CD4-positive, alpha-beta T cell treated with Interleukin-21 for 1 hour (primary cell): ENCODE measurements at places on chromosomes 16 and 17.
A peak's percentile ranks its signal among the peaks of the same experiment; 100 is the strongest.

GRCh38 chr16:50819706-50820105, 77.8 kb downstream of the CYLD start:
- no peak for DNase-seq

DNA sequence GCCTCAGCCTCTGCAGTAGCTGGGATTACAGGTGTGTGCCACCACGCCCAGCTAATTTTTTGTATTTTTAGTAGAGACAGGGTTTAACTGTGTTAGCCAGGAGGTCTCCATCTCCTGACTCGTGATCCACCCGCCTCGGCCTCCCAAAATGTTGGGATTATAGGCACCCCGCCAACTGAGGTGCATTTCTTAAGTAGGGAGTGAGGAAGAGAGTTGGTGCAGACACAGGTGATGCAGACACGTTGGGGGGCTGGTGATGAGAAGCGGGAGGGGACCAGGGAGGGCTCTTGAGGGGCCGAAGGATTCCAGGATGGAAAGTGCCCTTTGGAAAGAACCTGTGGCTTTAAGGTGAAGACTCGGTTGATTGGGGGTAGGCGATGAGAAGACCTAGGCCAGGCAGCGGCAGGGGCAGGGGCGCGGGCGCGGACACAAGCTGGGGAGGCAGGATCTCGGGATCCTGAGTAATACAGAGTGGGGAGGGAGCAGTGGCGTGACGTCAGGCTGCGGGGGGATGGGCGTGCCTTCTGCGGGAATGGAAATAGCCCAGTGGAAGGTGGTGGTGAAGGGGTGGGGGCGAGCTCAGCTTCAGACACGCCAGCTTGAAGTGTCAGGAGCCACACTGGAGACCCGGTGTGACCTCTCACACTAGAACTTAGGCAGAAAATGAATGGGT, 2.5 kb upstream of the ATP6V0C start:
- DNase-seq: no peak

DNA sequence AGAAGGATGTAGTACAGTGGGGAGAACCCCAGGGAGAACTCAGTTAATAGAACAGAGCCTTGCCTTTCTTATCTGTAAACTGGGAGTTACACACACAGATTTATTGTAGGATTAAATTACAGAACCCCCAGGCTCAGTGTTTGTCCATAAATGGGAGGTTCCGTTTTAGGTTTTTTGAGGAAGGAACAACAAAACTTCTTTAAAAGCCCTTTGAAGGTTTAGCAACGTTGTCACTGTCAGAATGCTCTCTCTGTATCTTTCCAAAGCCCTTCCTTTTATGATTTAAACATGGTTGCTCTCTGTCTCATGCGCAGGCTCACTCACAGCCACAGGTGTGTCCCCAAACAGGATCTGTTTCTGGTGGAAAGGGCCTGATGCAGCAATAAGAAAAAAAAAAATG, 9.4 kb upstream of the GNA13 start:
- no peak for DNase-seq

DNA sequence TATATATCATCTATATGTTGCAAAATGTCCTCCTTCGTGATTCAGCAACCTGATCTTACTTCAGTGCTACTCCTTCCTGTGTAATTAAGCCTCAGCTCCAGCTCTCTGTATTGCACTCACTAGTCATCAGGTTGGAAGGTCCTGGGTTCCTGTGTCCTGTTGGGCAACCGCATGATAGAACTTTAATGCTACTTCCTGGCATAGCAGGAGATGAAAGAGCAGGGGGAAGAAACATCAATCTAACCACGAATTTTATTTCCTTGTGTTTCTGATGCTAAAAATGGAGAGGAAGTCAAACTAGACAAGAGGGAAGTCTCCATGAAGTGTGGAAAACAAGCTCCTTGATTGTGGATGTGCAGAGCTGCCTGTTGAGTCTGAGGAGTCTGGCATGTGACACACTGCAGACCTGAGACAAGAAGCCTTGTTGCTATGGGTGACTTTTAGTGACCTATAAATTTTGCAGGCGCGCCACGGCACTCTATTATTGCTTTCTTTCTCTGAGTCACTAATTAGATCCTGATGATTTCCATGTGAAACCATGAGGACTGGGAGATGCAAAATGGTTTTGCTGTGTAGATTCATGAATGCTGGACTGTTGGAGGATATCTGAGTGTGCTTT, 25.6 kb downstream of the IGSF6 start:
- peak; percentile 47 for DNase-seq

DNA sequence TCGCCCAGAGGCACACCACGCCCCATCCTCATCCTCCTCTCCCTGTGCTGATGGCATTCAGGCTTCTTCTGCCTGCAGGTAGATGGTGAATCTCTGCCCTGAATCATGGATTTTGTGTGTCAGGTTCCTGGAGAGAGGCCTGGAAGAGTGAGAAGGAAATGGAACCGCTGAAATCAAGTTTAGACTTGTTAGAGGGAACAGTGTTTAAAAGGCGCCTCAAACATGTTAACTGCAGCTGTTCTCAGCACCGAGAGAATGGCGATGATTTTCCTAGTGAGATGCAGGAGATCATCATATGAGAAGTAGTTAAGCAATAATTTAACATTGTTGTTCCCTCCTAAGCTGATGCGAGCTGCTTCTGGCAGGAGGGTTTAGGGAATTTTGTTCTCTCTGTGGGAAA, 744.4 kb upstream of the EEF2KMT start:
- no peak for DNase-seq

- DNase-seq: no peak
Measured at GRCh38 chr17:20008242-20009051, 712 bp upstream of the SPECC1 start.

GRCh38 chr17:68567035-68567434, 34.1 kb downstream of the FAM20A start:
- DNase-seq: no peak

GRCh38 chr17:41588126-41588810, 1.6 kb upstream of the KRT14 start:
- no peak for DNase-seq

GRCh38 chr17:27654654-27655524, 23.9 kb downstream of the LGALS9 start:
- DNase-seq: peak; percentile 64

GRCh38 chr16:55297062-55297909, 26.7 kb upstream of the IRX6 start:
- DNase-seq: no peak

DNA sequence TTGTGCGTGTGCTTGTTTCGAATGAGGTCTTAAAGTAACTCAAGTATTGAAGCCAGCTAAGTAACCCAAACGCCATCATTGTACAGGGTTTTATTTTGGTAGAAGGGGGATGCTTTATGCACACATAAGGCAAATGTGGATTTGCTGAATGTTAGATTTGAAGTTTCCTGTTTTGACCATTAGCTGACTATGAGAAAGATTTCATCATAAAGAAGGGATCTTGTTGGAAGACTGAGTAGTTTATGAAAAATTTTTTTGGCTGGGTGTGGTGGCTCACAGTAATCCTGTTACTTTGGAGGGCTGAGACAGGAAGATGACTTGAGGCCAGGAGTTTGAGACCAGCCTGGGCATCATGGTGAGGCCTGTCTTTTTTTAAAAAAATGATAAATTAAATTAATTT, 10.0 kb upstream of the ZFP3 start:
- no peak for DNase-seq

- DNase-seq: no peak
Measured at GRCh38 chr17:3574231-3574630, 16.6 kb upstream of the TRPV3 start.

DNA sequence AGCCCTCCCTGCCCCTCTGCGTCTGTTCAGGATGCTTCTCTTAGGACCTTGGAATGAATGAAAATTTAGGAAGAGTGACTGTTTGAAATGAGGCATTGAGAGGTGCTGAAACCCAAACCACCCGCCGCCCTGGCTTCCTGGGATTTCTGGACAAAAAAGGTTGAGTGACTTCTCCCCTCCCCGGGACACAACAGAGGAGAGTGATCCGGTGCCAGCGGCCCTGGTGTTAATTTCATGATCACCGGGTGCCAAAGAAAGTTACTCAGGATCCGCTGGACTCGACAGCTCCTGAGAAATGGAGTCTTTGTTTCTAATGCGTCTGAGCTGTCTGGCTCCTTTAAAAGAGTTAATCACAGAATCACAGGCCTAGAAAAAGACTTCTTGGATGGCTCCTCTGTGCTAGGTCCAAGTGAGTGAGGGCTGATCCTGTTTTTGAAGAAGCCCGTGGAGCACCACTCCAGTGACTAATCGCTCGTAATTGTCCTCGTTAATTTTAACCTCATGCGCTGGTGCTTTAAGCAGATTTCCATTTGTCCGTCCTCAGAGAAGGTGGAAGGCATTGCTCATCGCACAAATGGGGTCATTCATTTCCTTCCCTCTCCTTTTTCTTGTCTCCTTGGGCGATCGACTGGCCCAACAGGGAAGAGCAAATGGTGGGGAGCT, 144.4 kb upstream of the ZFHX3 start:
- DNase-seq: no peak

DNA sequence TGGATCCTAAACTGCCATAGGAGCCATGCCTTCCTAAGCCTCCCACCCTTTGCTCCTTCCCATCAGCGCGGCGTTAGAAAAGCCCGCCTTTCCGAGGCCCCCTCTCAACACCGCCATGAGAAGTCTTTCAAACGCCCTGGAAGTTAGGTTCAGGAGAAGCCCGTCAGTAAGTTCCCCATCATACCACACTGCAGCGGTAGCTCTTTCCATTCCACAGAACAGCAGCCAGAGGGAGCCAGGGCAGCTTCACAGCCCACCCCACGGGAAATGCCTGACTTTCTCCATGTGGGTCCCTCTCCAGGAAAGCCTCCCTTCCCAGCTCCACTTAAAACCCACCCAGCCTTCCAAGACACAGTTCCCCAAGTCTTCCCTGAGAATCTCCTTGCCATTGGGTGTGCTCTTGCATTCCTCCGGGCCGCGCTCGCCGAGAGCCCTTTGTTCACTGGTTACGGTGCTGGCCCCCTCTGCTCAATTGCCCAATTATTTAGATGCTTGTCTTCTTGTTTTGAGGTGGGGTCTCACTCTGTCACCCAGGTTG, 28.7 kb downstream of the KIAA0513 start:
- no peak for DNase-seq

GRCh38 chr17:73003487-73003886, 89.0 kb downstream of the SLC39A11 start:
- no peak for DNase-seq

DNA sequence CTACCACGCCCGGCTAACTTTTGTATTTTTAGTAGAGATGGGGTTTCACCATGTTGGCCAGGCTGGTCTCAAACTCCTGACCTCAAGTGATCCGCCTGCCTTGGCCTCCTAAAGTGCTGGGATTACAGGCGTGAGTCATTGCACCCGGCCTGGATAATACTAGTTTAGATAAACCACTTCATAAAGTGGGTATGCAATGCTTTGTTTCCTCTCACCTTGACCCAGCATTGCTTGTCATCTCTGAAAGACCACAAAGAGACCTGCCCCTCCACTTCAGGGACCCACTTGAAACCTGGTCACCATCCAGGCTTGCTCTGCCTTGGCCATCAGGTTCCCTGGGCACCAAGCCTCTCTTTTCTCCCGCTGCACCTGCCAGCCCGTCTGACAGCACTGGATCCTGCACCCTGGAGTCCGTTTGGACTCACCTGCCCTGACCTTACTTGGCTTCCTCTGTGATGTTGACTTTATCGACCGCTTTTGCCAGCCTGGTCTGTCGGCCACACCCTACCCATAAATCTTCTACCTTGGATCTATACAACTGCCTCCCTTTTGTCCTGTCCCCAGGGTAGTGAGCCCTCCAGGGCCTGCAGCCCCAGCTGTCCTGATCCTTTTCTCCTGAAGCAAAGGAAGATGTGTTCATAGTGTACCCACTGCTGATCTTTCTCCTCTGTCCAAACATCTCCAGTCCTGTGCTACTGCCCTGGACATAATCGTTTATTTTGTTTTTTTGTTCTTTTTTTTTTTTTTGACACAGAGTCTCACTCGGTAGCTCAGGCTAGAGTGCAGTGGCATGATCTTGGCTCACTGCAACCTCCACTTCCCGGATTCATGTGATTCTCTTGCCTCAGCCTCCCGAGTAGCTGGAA, 12.7 kb upstream of the ZG16 start:
- no peak for DNase-seq

- peak; percentile 39 for DNase-seq
Measured at GRCh38 chr17:35870906-35871819, 2.5 kb upstream of the HEATR9 start.

DNA sequence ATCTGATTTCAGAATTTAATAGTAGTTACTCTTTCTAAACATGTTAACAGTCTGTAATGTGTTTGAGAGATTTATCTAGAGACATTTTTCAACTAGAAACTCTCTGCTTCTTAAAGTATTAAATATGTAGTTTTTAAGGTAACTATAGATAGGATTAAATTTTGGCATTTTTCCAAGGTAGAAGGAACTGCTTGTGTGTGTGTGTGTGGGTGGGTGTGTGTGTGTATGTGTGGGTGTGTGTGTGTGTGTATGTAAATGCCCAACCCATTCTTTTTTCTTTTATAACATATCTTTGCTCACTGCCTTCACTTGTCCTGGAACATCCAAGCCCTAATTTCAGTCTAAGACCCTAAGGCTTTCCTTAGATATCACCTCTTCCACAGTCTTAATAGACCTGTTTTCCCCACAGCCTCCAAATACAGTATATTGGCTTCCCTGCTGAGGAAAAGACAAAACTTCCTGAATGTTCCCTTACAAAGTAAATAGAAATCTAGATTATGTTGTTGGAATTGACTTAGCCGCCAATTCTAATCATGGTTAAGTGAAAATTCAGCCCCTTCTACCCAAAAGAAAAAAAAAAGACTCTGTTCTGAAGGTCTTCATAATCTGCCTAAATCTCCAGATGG, 33.5 kb downstream of the NUP93 start:
- DNase-seq: no peak

GRCh38 chr16:88065747-88066142, 114.5 kb downstream of the BANP start:
- no peak for DNase-seq

GRCh38 chr17:82592767-82593589, 55.3 kb downstream of the WDR45B start:
- peak; percentile 87 for DNase-seq

DNA sequence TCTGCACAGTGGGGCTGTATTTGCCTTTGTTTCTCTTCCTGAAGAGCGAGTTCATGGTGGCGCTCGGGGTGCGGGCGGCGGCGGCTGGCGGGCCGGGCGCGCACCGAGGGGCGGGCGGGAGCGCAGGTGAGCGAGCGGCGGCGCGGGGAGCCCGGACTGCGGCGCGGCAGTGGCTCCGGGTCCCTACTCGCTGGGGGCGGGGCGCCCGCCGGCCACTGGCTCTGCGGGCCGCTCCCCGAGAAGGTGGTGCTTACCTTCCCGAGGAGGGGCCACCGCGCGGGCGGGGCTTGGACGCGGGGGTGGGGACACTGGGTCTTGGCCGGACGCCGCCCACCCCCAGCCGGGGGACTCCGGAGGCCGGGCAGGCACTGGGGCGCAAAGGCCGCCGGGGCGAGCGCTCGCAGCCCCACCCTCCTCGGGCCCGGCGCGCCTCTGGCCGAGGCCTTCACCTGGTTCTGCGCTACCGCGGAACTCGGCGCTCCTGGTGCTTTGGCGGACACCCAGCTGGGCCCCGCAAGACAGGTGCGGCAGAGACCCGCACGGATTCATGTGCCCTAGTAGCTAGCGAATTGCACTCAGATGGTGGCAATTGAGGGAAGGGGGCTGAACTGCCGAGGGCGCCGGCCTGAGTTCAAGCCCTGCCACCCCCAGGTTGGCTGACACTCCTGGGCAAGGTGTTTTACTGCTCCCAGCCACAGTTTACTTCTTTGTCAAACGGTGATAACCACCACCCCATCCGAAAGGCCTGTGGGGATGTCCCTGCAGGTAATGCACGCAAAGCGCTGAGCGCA, at the start of gene PPL:
PPL (minus strand) TSS at position 158 of the 791 bp plus-strand sequence; CDS start at position 55, 103 bp downstream.
- DNase-seq: no peak

- DNase-seq: no peak
Measured at GRCh38 chr16:48507391-48507790, 102.6 kb downstream of the N4BP1 start.

GRCh38 chr17:5282642-5283217, 646 bp downstream of the RABEP1 start:
- peak; percentile 54 for DNase-seq

GRCh38 chr16:85005285-85006069, 5.9 kb downstream of the ZDHHC7 start:
- no peak for DNase-seq
